ENCODE measurements at places on chromosomes 5 and 9. TPM values are rescaled to one million over a fixed set of nuclear protein-coding genes. Genes with fewer than 3 reads are reported as not detected.

DNA sequence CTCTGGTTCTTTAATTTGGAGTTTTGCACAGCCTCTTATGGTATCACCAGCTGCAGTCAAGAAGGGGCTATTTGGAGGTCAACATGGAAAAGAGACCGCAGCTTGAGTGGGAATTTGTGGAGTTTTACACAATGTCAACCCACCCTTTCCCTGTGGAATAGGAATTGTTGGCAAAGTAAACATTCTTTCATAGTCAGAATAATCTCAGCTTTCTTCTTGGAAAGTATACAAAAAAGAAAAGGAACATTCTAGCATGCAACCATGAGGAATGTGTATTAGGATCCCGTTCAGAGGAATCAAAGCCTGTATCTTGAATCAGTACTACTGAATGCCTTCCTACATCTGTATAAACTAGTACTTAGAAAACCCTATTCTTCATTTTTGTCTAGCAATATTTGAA, 107.6 kb downstream of the LURAP1L start:
- DNase-seq = no peak

DNA sequence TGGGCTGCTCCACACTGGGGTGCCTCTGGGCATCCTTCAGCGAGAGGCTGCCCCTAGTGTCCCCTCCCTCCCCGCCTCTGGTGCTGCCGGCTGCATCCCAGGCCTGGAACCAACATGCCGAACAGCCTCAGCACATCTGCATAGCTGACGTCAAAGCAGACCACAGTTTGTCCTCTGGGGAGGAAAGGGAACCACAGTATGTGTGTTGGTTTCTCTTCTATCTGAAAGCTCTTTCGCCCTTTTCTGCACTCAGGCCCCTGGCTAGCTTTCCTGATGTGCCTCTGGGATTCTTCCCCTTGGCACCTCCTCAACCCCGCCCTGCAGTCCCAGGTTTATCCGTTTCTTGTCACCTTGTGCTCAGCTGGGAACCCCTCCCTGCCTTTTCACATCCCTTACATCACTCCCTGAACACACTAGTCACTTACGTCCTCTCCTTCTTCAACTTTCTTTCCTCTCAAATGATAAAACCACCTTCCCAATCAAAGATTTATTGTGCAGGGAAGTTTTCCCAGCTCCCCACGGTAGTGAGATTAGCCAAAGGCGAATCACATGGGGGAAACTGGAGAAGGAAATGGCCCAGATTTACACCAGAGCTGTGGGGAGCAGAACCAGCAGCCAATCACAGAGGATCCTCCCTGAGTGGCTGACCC, 35.5 kb upstream of the B4GALT1 start:
- no peak for DNase-seq

DNA sequence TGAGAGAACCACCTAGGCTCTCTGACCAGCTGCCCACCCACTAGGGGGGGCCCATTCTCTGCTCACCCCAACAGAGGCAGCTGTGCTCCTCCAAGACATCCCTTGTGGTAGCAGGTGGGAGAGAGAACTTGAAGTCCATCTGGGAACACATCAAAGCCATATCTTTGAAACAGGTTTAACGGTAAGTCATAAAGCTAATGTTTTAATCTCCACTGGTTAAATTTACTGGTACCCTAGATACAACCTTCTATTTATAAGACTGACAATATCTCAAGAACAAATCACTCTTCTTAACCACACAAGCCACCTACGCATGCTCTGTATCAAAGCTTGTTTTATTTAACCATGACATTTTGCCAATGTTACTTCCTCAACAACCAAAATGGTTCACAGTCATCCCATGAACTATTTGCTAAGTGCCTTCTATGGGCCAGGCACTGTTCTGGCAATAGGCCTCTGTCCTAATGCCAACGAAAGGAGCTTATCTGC, 20.4 kb downstream of the AUH start:
- no peak for DNase-seq

- no peak for DNase-seq
Measured at GRCh38 chr9:137313326-137313936, 11.4 kb upstream of the NRARP start.

SMIM32 gene
- total RNA-seq = not detected

DNA sequence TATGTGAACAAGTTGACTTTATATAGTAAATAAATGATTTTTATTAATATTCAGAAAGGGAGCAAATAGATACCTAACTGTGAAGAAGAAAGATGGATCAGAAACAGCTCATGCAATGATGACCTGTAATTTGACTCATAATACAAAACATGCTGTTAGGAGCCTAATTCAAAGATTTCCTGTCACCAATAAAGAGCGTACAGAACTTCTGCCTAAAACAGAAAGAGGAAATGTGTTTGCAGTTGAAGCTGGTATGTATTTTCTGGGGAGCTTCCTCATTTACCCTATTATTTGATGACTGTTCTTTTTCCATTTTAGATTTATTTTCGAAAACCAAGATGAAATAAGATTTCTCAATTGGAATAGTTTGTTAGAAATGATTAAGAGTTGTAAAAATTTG, 11.4 kb downstream of the YTHDC2 start:
- DNase-seq = no peak

DMRT3 gene
- total RNA-seq = not detected

DNA sequence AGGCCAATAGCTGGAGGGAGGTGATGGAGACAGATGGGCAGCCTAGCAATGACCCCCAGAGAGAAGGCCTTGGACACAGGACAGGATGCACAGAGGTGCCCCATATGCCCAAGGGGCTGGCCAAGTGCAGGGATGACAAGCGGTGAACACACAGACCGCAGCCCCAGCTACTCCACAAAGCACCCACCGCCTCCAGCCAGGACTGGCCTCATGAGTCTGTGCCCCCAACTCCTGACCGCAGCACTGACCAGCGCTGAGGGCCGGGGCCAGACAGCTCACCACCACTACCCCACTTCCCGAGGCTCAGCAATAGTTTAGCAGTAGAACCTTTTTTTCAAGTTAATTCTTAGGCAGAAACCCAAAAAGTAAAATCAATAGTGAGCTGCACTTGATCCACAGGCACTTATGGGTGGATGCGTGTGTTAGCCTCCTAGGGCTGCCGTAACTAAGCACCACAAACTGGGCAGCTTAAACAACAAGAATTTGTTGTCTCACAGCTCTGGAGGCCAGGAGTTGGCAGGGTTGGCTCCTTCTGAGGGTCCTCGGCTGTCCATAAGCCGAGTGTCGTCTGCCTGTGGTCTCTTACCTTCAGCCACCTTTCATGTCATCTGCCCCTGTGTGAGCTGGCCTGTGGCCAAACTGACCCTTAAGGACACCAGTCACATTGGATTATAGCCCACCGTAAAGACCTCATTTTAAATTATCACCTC, 14.1 kb downstream of the ROR2 start:
- no peak for DNase-seq

- no peak for DNase-seq
Measured at GRCh38 chr9:120336021-120336752, 243.8 kb downstream of the CDK5RAP2 start.

GARNL3 gene
- total RNA-seq = 2.0 TPM

DNA sequence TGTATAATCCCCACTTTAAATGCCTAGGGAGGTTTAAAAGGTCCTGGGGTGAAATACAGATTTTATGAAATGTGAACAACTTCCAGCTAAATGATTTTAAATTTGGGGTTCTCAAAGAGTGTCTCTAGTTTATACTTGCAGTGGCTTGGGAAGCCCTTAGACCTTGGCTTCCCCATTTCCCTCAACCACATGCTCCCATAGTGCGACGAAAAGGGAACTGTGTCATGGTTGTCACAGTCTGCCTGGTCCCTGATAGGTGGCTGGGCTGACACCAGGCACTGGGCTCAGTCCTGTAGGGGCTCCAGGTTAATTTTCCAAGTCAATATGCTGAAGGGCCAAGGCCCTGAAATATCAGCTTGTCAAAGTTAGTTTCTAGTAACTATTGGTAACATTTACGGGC, 10.4 kb upstream of the CXCL14 start:
- no peak for DNase-seq

GRCh38 chr9:5764130-5764868, 68.6 kb downstream of the ERMP1 start:
- DNase-seq = no peak

DNA sequence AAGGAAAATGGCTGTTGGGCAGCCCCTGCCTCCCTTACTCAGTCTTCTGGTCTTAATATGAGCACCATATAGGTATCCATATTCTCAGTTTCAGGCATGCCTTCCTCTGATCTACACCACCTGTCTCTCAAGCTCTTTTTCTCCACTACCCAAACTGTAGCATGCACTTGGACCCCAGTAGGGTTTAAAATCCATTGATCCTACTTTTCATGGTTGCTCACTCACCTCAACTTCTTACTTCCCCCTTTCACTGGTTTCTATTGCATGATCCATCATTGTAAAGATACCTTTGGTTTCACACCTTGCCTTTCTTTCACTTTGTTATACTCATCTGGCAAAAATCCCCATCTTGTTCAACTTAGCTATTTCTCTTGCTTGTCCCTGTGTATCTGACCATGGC, 159.4 kb downstream of the KDM4C start:
- DNase-seq = no peak

GRCh38 chr5:133109655-133110483, 58.1 kb downstream of the HSPA4 start:
- DNase-seq = no peak
